ENCODE measurements at places on chromosomes 6 and 20.

- DNase-seq, result no peak
Measured at GRCh38 chr6:4940416-4940815, 63.4 kb downstream of the RPP40 start.

GRCh38 chr6:107345393-107345792 is 114.0 kb downstream of the PDSS2 start:
- DNase-seq, result no peak

DNA sequence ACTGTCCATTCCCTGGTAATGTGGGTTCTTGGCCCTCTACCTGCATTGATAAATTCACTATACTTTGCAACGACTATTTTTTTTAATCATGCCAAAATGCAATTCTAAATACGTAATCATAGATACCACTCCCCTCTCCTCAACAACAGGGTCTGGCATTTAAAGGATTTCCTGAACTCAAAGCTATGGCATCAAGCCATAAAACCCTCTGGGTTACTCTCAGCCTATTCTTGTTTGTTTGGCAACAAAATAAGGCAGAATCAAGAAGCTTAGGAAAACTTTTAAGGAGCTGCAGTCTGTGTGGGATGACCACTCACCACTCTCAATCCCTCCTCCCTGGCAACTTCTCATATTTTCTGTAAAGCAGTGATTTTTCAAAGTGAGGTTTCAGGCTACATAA is 669.9 kb upstream of the ID4 start:
- DNase-seq, result no peak

GRCh38 chr6:165183496-165184140 is 125.8 kb downstream of the C6orf118 start:
- DNase-seq, result no peak

DNA sequence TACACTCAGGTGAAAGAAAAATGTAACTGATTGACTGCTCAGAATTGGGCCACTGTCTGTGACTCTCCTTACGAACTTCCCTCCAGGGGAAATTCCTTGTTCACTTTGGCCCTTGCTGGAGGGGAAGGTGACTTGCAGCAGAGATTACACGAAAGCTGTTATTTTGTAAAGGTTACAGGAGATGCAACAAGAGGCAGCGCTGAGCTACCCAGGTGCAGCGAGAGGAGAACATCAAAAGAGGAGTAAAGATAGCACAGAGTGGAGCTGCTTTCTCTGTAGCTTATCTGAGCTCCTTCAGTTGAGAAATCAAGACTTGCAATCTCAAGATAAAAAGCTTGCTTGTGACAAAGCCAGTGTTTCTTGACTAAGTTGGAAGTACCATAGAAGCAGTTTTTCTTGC is 144.6 kb downstream of the ARHGAP18 start:
- no peak for DNase-seq

DNA sequence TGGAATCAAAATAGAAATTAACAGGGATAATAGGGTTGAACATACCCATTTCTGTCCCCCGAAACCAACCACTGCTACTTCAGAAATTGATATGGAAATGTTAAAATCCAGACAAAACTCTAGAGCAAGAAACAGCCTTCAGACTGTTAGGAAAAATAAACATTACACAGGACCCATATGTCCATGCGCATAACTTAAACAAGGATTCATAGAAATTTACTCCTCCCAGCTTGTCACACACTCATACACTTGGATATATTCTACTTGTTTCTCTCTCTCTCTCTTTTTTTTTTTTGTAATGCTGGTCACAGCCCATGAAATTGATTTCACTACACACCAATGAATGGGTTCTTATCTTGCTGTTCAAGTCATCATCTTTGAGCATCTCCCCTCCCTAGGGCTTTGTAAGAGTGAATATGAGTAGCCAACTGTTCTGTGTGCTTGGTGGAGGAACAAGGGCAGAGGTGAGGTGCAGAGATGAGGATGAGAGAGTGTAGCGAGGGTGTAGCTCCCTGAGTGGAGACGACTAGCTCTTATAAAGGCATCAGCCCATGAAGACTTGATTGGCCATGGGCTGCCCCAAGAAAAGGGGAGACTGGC is 61.8 kb upstream of the MLN start:
- DNase-seq, result no peak

DNA sequence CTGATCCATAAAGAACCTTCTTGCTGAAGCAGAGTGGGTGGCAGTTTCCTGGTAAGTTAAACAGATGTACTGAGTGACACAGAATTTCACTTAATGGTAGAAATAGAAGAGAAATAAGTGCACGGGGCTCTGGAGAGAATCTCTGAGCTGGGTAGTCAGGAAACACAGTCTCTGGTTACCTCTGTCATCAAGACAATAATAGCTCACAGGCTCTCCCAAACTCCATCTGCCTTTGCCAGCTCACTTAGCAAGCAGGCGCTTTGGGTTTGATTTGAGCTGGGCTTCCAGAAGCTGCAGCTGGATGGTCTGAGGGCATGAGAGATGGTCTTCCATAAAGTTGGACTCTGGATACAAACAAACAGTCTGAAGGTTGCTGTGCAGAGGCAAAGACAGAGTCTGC is 39.6 kb upstream of the PRSS35 start:
- no peak for DNase-seq

GRCh38 chr6:119148098-119148824 is 69.8 kb upstream of the FAM184A start:
- DNase-seq, result no peak

DNA sequence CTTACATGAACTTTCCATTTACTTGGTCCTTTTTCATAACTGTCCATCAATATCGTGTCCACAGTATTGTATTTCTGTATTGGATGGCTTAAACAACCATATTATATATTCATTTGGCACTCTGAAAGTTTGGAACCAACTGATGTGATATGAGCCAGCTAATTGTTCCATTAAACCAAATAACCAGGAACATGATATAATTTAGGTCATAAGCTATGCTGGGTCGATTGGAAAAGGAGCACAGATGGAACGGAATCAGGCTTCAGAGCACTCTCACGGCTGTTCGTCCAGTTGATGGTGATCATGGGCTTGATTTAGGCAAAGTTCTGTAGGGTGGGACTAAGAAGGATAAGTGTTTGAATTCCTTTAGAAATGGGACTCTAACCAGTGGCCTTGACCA is 142.7 kb downstream of the DNAH8 start:
- no peak for DNase-seq

GRCh38 chr6:45474376-45474775 is 96.6 kb upstream of the SUPT3H start:
- DNase-seq, result no peak

GRCh38 chr6:116513224-116513875 is 1.9 kb downstream of the CALHM5 start:
- no peak for DNase-seq

- no peak for DNase-seq
Measured at GRCh38 chr6:12113190-12113577, 101.1 kb downstream of the HIVEP1 start.

GRCh38 chr20:51318058-51318949 is 224.2 kb downstream of the NFATC2 start:
- DNase-seq, result no peak

- DNase-seq, result no peak
Measured at GRCh38 chr6:2714111-2714895, 36.4 kb downstream of the MYLK4 start.

GRCh38 chr20:63178889-63179686 is 36.8 kb downstream of the YTHDF1 start:
- peak; percentile 46 for DNase-seq

GRCh38 chr20:58852543-58853271 is at the start of gene GNAS:
Gene GNAS, plus strand, starts transcription at chr20:58852716.
- no peak for DNase-seq

DNA sequence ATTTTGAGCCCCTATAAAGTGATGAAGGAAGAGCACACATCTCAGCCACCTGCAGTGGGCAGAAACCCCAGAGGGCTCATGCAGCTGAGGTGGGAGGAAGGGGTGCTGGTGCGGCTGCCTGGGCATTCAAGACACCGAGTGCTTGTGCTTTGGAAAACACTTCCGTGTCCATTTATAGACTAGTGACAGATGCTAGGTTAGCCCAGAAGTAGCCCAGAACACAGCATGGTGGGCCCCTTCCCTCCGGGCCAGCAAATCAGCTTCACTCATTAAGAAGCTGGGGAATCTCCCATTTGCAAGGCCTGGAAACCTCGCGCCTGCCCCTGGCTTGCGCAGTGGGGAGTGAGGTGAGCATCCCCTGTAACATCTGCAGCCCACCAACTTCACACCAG is 12.9 kb downstream of the BEND3 start:
- DNase-seq, result no peak

DNA sequence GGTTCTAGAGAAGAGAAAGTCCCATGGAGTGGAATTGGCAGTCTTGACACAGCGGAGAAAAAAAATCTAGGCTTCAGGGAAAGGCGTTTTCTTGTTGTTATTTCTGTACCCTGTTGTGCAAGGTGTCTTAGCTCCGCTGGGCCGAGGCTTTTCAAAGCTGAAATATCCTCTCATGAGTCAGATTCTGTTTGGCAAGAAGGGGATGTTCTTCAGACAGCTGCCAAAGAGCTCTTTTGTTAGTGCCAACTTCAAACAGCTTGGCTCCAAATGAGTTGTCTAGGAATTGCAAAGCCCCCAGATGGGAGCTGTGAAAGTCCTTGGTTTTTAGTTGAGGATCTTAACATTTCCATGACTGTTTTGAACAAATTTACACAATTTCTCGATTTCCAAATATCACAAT is 45.6 kb downstream of the LRRN4 start:
- DNase-seq, result no peak

- no peak for DNase-seq
Measured at GRCh38 chr20:21702553-21703470, 2.7 kb upstream of the PAX1 start.

DNA sequence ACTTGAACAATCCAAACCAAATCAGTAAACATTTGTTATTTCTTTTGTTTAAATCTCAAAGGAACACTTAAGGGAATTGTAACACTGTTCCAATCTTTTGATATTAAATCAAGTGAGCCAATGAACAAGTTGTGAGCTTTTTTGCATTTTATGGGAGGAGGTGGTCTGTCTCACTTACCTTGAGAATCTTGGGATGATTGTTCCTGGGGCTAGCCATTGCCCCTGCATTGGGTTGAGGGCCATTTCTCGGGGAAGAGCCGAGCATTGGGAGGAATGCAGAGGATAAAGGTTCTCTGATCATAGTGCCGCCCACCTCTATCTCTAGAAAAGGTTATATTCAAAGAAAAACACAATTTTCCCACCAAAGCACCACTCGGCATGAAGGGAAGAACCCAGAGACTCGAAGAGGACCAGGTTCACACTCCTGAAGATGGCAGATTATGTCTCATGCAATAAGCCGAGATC is 13.8 kb upstream of the TFB1M start:
- DNase-seq, result no peak

DNA sequence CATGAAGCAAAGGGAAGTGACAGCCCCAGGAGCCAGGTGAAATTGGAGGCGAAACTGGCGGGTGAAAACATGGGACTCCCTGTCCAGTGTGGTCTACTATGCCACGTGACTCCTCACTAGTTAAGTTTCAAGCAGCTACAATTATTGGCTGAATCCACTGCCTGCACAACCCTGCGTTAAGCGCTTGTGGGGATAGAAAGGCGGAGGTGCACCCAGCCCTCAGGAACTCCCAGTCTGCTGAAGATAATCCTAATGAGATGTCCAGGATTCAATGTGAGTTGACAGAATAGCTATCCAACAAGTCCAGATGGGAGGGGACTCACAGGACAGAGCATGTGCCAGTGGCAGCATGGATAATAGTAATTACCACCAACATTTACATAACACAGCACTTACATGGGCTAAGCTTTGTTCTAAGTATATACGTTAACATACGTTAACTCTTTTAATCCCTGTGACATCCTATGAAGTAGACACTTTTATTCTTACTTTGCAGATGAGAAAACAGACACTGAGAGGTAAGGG is 1.8 kb downstream of the MOCS1 start:
- DNase-seq, result no peak

DNA sequence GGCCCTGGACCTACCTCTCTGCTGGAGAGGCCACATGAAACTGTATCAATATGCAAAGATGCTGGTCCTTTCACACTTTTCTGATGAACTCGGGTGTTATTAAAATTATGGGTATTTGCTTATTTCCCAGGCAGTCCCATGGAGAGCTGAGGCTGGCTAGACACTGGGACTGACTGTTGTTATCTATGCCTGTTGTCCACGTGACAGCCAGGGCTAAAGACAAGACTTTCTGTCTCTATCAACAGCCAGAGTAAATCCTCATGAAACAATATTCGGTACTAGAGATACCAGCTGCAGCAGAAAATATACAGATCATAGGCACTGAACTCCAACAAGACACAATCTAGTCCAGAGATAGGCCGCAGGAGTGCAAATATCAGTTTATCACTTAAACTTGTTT is 236.4 kb downstream of the FOXA2 start:
- no peak for DNase-seq

- no peak for DNase-seq
Measured at GRCh38 chr20:36886859-36887751, 11.2 kb downstream of the TLDC2 start.

GRCh38 chr6:150662814-150663213 is 63.1 kb downstream of the PLEKHG1 start:
- no peak for DNase-seq

GRCh38 chr20:33560026-33560425 is 70.1 kb downstream of the CBFA2T2 start:
- no peak for DNase-seq

- DNase-seq, result no peak
Measured at GRCh38 chr20:38537176-38537575, 43.8 kb upstream of the ADIG start.

DNA sequence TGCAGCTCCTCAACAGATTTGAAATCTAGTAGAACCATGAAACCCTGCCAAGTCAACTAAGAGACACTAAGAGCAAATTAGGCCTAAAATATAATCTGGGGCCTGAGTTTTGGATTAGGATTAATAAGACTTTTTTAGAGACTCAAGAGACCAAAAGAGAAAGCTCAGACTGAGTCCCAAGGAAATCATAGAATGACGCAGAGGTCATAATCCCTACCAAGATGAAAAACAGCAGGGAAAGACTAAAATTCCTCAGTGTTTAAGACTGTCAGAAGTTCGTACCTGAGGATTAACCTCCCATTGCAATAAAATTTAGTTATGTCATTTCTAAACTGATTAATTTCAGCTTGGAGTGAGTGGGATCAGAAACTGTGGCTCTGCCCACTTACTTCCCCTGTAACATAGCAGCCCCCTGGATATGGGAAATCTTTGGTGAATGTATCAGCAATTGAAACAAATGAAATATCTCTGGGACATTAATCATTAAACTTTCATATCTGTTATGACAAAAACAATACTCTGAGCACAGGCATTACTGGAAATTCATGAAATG is 200.3 kb downstream of the EDN1 start:
- DNase-seq, result no peak

- DNase-seq, result no peak
Measured at GRCh38 chr6:134123666-134124208, 71.3 kb upstream of the SLC2A12 start.

Measured in activated gamma-delta T cell (primary cell).